ENCODE measurements at places on chromosomes 3 and 15.

GRCh38 chr3:2873986-2874385, 236.2 kb downstream of the IL5RA start:
- DNase-seq: no peak

- no peak for DNase-seq
Measured at GRCh38 chr3:116160594-116160993, 284.7 kb downstream of the LSAMP start.

DNA sequence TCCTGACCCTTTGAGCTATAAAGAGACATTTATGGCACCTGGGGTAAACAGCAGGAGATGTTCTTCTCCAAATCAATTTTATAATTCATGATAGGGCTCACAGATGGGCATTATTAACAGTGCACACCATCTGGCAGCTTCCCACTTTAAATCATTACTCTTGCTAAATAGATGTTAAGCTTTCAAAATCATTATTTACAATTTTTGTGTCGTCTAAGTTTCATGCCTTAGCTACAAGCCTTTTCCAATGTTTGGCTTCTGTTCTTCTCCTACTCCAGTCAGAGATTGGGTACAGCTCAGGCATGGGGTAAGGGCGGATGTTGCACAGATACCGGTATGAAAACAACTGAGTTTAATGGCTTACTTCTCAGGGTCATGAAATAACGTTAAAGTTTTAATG, 120.9 kb upstream of the PFN2 start:
- no peak for DNase-seq

- DNase-seq: no peak
Measured at GRCh38 chr3:160159341-160159740, 65.9 kb upstream of the C3orf80 start.

DNA sequence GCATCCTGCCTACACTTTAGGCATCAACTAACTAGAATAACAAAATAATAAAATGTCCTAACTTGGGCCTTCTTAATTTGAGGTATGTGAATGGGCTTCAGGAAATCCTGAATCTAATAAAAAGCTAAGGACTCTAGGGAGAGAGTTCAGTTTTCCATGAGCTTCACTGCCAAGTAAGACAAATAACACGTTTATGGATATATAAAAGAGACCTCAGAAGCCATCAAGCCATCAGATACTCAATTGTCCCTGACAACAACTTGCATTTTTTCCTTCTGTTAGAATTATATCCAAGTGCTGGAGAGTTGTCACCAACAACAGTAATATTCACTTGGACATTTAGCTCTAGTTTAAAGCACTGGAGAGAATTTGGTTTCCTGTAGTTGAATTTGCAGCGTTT, 102.4 kb upstream of the IGSF10 start:
- no peak for DNase-seq

DNA sequence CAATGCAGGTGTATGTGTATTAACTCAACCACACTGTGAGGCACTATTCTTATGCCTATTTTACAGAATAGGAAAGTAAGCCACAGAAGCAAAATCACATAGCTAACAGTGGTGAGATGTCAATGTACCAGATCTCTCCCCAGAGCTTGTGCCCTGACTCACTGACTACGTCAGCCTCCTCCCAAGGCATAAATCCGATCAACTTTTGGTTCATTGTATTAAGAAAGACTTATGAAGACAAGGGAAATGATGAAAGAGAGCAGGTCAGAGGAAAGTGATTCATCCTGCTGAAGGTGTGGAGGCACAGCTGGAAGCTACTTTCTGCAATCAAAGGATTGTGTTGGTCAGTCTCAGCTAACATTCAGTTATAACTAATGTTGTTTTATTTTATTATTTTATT, 33.0 kb upstream of the SV2B start:
- DNase-seq: no peak
